ENCODE measurements at places on chromosomes 7 and 10.

DNA sequence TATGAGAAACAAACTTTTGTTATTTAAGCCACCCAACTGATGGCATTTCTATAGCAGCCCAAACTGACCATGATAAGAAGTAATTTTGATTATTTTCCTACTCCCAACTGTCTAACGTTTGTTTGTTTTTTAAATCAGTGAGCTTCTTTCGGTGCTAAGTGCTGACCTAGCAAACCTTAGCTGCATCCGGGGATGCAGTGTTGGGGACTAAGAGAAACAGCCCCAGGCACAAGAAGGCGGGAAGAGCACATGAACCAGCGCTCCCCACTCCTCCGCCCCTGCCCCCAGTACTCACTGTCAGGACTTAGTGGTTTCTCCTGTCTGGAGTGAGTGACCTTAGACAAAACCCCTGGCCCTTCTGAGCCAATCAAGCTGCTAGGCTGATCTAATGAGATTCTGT is 168.8 kb downstream of the CALN1 start:
- no peaks in the 10 kb centered on the region for H3K4me1 ChIP-seq
- H3K27me3 ChIP-seq, result no peaks in the 10 kb centered on the region
- no peak for DNase-seq
- no peak overlapping the region for H3K4me3 ChIP-seq
- no peak overlapping the region for H3K27ac ChIP-seq

DNA sequence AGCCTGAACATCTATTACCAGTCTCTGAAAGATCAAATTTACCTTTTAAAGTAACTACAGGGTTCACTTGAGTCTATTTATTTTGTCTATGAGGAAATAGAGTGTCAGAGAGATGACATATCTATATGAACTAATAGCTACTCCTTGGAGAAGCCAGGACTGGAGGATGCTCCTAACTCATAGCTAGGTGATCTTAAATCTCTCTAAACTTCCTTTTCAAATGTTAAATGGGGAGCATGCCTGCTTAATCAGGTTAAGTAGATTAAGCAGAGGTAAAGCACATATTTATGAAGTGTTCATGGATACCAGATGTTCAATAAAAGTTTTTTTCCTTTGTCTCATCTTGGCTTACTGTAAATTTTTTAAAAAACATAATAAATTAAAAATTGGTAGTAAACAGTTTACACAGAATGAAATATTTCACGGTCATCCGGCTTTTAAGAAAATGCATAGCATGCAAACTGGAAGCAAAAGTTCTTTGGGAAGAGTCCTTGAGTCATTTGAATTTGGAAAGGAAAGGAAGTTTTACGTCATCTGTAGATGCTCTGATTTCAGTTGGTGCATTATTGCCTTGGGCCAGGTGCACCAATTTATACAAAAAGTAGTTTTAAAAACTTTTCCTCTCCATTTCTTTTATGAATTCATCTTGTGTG is 155.1 kb downstream of the BICC1 start:
- H3K27me3 ChIP-seq, result no peaks in the 10 kb centered on the region
- DNase-seq, result no peak
- H3K36me3 ChIP-seq, result no peaks in the 10 kb centered on the region
- H3K27ac ChIP-seq, result no peak overlapping the region
- H3K4me3 ChIP-seq, result no peak overlapping the region
- no peaks in the 10 kb centered on the region for H3K4me1 ChIP-seq

DNA sequence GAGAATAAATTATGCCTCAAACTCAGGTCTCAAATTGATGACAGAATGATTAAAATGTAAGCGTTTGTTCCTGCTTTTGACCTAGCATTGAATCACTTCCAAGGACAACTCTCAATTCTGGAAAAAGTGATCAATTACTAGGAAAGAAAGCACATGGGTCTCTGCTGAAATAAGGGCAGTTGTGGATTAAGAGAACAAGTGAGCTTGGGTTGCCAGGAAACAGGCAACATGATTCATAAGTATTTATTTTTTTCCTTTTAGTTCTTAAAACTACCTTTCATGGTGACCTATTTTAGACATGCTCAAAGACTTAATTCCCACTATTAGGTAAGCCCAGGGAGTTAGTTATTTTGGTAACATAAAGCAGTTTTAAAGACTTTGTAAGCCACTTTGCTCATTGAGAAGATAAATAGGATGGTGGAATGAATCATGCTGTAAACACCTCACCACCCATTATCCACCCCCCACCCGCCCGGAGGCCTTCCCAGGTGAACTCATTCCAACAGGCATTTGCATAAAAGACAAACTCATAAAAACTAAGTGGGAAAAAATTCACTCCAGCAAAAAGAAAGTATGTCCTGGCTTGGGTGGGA is 728.3 kb downstream of the SORCS1 start:
- H3K4me1 ChIP-seq, result no peaks in the 10 kb centered on the region
- H3K4me3 ChIP-seq, result no peak overlapping the region
- DNase-seq, result no peak
- H3K27ac ChIP-seq, result no peak overlapping the region

- H3K4me1 ChIP-seq, result peaks cover 6% of the 10 kb centered on the region
- H3K27ac ChIP-seq, result no peak overlapping the region
- H3K36me3 ChIP-seq, result no peaks in the 10 kb centered on the region
- no peak for DNase-seq
- peaks cover 14% of the 10 kb centered on the region for H3K27me3 ChIP-seq
Observed at GRCh38 chr10:129078346-129078745, 388.7 kb upstream of the MGMT start.

GRCh38 chr7:141462958-141463357 is 88.3 kb upstream of the AGK start:
- DNase-seq, result no peak
- no peaks in the 10 kb centered on the region for H3K36me3 ChIP-seq
- H3K27ac ChIP-seq, result no peak overlapping the region
- no peak overlapping the region for H3K4me3 ChIP-seq
- H3K4me1 ChIP-seq, result no peaks in the 10 kb centered on the region

- H3K36me3 ChIP-seq, result no peaks in the 10 kb centered on the region
- no peaks in the 10 kb centered on the region for H3K27me3 ChIP-seq
- H3K27ac ChIP-seq, result no peak overlapping the region
- H3K4me3 ChIP-seq, result no peak overlapping the region
- no peaks in the 10 kb centered on the region for H3K4me1 ChIP-seq
Observed at GRCh38 chr10:75334720-75335119, 66.8 kb downstream of the ZNF503 start.

GRCh38 chr7:70693321-70693685 is 438.6 kb upstream of the GALNT17 start:
- H3K4me1 ChIP-seq, result peaks cover 6% of the 10 kb centered on the region
- H3K36me3 ChIP-seq, result no peaks in the 10 kb centered on the region
- H3K4me3 ChIP-seq, result peak overlapping the region; percentile 59
- peaks cover 57% of the 10 kb centered on the region for H3K27me3 ChIP-seq
